ENCODE measurements at places on chromosomes 2 and 18.

GRCh38 chr2:60446413-60447267 is 106.8 kb downstream of the BCL11A start:
- DNase-seq: no peak

DNA sequence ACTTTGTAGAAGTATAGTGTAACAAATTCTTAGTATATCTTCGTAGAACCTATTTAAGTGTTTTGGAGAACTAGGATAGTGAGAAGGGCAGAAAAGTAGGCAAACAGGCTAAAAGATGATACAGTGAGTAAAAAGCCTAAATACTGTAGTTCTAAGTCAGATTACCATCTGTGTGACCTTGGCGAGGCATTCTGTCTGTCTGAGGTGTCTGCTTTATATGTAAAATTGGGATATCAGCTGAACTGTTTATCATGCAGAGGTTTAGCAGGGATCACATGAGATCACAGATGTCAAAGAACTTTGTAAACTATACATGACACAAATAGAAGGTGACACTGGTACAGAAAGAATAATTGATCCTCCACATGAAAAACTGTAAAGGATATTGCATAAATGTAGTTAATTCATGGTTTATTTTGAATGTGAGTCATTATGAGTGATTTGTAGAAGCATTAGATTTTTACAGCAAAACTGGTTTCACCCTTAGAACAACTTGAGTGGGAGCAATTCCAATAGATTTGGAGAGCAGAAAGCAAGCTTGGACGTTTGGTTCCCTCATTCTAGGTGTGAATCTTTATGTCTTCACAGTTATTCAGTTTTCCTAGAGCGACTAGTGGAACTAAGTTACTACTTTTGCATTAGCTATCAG is 41.9 kb downstream of the TAF1B start:
- DNase-seq: no peak

DNA sequence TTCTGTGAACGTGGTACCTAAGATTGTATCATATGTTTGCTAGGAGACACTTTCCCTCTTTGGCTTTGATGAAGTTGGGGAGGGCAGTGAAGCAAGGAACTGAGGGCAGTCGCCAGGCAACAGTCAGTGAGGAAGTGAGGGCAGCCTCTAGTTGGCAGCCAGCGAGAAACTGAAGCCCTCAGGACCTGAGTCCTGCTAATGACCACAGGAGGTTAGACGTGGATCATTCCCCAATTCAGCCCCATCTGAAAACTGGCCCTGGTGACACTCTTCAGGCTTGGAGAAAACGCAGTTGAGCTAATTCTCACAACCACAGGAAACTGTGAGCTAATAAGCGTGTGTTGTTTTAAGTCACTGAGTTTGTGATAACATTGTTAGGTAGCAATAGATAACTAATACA is 84.5 kb upstream of the REG3G start:
- DNase-seq: no peak

DNA sequence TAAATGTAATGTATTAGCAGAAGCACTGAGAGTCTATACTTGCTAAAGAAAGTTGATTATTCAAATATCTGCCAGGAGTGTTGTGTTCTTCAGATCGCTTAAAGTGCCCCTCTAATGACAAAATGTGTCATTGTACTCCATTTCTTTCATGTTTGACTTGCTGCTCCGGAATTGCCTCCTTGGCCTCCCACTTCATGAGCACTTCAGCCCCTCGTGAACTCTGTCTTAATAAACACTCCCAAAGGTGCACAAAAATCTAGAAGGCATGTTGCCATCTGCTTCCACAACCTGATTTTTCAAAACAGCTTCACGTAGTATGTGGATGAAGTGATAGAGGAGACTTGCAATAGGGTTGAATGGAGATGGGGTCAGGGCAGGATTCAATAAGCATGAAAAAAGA is 396.1 kb downstream of the TDRD15 start:
- DNase-seq: no peak

- DNase-seq: no peak
These were observed 8.5 kb downstream of the FAM117B start for GRCh38 chr2:202643012-202643858.

DNA sequence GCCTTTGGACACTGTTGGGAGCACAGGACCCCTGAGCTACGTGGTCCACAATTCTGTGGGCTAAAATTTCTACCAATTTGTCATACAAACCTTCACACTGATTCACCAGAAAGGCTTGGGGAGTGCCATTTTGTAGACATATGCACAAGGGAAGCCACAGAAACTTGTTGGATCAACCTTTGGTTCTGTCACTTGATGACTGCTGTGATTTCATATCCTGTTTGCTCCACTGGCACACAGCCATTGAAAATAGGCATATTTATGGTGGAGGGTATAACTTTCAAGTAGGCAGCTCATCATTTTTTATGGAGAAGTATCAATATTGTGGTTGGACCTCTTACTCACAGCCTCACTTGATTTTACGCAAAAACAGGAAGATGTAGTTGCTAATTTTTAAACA is 10.5 kb downstream of the NAPG start:
- no peak for DNase-seq

DNA sequence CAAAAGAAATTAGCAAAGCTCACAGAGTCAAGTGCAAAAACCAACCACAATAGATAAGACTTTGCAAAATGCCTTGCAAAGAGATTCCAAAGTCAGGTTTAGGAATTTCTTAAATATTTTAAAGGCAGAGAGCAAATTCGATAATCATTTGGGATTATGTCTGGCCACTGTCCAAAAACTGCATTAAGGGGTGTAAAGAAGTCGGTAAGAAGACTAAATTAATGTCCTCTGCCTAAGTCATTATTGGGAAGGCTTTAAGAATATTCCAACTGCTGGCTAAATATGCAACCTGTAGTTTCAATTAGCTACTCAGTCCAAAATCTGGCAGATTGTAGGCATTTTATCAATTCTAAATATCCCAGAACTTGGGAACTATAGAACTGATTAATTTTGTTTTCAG is 13.7 kb upstream of the LRP1B start:
- no peak for DNase-seq

Data from frontal cortex (tissue), 4 donors.